Endodermal cell (in vitro differentiated cells): ENCODE measurements at places on chromosomes 1 and 21. TPM values are rescaled to one million over a fixed set of nuclear protein-coding genes. Genes with fewer than 3 reads are reported as not detected.

Gene LIPI
- not detected in 3 replicates for total RNA-seq

DNA sequence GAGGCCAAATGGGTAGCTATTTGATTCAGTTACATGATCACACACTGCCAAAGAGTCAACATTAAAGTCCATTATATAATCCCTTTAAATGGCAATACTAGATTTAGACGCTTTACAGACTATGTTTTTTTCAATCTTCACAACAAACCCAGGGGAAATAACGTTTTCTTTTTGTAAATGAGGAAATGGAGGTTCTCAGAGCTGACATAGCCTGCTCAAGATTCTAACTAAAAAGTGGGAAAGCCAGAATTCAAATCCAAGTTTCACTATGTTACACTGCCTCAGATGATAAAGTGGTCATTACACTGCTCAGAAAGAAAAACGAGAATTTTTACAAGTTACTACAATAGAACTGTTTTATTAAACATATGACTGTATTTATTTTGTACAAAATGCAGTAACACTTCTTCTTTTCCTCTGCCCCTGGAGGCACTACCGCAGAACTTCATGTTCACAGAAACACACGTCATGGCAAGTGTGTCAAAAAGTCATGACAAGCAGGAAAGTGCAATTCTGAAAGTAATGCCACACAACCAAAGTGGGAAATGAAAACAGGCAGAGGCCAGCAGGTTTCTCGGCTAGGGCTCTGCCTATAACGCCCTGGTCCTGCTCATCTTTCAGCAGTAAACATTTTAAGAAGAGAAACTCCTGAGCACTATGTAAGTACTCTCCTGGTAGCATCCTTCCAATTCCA is 19.0 kb downstream of the THEMIS2 start:
- no peak for DNase-seq

Gene DMBX1
- total RNA-seq: 8.3 to 17.7 TPM (median 16.6 TPM) in 3 replicates

DNA sequence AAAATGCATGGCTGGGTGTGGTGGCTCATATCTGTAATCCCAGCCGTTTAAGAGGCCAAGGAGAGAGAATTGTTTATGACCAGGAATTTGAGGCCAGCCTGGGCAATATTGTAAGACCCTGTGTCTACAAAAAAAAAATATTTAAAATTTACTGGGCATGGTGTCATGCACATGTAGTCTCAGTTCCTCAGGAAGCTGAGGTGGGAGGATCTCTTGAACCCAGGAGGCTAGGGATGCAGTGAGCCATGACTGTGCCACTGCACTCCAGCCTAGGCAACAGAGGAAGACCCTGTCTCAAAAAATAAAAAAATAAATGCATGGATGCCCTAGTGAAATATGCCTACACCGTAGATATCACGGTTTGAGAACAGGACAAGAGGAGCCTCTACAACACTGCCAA is 1331.2 kb upstream of the B3GALT2 start:
- DNase-seq: no peak

GRCh38 chr1:116808200-116808847 is 54.1 kb downstream of the CD2 start:
- no peak for DNase-seq

- no peak for DNase-seq
Measured at GRCh38 chr1:205914730-205915129, 28.5 kb downstream of the SLC26A9 start.

GRCh38 chr1:2630498-2631135 is 2.2 kb downstream of the MMEL1 start:
- no peak for DNase-seq

Gene SMPDL3B
- 7.8 to 10.1 TPM (median 10.1 TPM) in 3 replicates for total RNA-seq

- DNase-seq: no peak
Measured at GRCh38 chr1:1929639-1930545, 10.8 kb upstream of the TMEM52 start.

DNA sequence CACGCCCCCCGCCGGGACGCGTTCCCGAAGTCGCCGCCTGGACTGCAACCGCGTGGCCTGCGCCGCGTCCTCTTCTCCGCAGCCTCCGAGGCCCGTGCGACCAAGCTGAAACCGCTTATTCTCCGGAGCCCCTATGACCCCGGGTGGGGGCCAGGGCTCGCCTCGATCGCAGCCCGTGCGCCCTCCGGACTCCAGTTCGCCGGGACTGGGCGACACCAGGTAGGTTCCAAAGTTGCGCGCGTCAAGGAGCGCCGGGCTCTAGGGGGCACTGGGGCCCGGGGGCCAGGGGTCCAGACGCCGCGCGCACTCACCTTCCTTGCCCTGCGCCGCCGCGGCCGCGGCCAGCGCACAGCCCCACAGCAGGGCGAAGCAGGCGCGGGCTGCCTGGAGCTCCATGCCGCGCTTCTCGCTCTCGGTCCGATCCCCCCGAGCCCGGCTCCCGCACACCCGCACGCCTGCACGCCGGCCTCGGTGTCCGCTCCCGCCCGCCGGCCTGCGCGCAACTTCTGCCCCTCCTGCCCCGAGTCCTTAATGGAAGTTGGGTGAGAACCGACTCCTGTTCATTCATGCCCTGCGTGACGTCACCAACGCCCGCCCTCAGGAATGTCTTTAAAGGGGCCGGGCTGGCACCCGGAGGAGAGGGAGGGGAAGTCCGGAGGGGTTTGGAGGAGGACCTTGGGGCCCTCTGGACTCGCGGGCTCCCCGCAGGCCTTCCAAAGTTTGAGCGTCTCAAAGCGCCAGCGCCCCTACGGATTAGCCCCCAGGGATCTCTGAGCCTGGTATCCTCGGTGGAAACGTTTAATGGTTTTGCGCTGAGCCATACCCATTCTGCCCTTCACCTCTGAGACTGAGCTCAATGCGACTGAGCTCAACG is at the start of gene EPHA2:
TSS of gene EPHA2 (minus strand) at position 533 of the 874 bp plus-strand sequence. CDS start at position 396, 137 bp downstream.
- DNase-seq: peak; percentile 98

- peak; percentile 94 for DNase-seq
Measured at GRCh38 chr1:2611031-2611501, 21.8 kb downstream of the MMEL1 start.

- no peak for DNase-seq
Measured at GRCh38 chr1:177627148-177627910, 342.5 kb downstream of the SEC16B start.

Gene FCER1A
- not detected in 3 replicates for total RNA-seq

DNA sequence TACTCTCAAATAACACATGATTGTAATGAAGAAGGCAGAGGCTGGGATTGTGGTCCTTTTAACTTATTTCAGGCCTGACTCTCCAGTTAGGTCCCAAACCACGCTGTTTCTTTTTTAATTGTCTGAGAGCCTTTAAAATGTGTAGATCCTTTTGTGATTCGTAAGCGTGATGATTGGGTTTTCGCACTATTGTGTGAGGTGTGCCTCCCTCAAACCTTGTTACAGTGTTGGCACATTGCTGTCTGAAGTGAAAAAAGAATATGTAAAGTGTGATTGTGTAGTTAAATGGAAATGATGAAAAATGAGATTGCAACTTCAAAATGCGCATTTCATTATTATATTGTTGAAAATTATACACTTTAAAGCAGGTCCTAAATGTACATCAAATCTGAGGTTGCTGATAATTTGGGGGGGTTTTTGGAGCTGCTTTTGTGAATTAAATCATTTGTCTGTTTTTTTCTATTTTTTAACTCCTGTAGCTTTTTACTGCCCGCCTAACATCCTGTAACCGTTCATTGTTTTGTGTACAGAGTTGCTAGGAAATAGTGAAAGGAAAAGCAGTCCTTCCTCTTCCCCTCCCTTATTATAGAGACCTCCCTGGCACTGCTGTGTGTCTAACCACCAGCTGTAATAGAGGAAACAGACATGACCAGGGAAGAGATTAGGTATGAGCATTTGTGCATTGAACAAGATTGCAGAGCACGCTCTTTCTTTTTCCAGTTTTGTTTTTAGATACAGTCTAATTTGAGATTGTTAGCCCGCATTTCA is 43.3 kb downstream of the IARS2 start:
- DNase-seq: no peak

GRCh38 chr1:100080331-100080730 is 52.4 kb downstream of the SASS6 start:
- DNase-seq: no peak

DNA sequence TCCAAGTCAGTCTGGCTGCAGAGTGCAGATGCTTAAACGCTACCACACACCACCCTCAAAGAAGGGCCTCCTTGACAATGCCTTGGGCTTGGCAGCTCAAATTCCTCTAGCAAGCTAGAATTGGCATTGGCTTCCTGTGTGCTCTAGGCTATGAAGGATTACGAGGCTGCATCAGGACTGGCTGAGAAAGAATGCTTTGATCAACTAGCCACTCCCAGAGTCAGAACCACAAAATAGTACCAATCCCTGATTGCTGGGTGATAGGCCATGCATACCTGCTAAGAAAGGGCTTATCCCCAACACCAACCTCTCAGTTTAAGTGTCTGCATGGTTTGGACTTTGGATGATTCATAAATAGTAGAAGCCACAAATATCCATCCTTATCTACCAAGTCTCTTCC is 504.9 kb downstream of the OMA1 start:
- DNase-seq: no peak

DNA sequence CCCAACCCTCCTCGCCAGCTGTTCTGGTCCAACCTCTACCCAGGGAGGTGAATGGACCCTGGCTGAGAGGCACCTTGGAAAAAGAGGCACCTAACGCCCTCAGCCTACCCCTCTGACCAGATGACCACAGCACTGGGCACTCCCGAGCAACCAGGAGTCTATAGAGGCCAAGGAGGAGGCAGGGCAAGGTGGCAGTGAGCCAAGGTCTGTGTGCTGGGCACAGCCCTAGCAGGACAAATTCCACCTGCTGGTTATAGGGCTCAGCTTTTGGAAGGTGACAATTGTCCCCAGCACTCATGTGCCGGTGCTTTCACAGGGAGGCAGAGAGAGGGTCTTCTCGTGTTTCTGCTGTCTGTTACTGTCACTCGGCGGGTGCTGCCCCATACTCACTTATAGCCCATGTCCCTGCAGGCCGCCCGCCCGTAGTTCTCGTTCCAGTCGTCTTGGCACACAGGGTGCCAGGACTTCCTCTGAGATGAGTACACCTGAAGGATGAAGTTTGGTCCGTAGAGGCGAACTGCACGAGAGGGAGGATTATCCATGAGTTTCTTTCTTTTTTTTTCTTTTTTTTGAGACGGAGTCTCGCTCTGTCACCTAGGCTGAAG is 27.8 kb downstream of the TMPRSS2 start:
- DNase-seq: no peak

DNA sequence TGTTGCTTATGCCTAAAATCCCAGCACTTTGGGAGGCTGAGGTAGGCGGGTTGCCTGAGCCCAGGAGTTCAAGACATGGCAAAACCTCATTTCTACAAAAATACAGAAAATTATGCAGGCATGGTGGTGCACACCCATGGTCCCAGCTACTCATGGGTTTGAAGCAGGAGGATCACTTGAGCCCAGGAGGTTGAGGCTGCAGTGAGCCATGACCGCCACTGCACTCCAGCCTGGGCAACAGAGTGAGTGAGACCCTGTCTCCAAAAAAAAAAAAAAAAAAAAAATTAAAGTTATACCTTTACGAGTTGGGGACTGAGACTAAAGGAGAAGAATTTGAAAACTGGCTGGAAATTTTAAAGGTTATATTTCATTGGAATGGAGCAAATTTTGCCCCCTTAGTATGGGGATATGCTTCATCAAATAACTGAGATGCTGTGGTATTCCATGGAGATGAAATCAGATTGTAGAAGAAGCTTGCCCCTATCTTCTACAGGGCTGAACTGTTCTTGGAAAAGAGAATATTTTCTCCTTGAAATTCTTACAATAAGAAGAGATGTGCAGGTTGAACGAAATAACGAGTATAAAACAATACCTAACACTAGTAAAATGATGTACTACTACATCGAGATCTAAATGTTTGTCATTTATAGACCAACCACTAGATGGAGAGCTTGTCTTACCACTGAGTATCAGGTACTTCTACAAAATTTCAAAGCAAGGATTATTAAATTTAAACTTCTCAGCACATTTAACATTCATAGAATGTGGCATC is 34.9 kb upstream of the SCYL3 start:
- DNase-seq: no peak

- DNase-seq: no peak
Measured at GRCh38 chr1:168892931-168893330, 163.9 kb upstream of the DPT start.

Gene TARS2
- total RNA-seq: 39.4 to 47.5 TPM (median 40.9 TPM) in 3 replicates

GRCh38 chr1:232204269-232204668 is 425.7 kb downstream of the SIPA1L2 start:
- no peak for DNase-seq

DNA sequence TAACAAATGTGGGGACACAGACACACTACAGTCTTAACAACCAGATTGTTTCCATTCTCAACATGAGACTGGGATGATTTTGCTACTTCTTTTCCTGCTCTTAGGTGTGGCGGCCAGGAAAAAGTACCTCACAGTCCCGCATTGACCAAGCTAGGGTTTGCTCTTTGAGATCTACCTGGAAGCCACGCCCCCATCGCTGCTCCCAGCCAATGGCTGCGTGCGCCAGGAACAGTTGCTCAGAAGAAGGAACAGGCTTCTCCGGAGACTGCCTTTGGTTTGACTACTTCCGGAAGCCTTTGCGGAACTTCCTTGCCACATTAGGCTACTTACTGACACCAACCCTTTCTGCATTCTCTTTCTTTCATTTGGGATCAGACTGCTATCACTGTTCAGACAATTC is 44.2 kb upstream of the PLD5 start:
- peak; percentile 58 for DNase-seq

GRCh38 chr1:209370241-209370995 is 213.1 kb upstream of the CAMK1G start:
- no peak for DNase-seq

- no peak for DNase-seq
Measured at GRCh38 chr1:184820218-184820750, 65.6 kb upstream of the EDEM3 start.

GRCh38 chr21:26148071-26148839 is 22.3 kb downstream of the APP start:
- peak; percentile 81 for DNase-seq

DNA sequence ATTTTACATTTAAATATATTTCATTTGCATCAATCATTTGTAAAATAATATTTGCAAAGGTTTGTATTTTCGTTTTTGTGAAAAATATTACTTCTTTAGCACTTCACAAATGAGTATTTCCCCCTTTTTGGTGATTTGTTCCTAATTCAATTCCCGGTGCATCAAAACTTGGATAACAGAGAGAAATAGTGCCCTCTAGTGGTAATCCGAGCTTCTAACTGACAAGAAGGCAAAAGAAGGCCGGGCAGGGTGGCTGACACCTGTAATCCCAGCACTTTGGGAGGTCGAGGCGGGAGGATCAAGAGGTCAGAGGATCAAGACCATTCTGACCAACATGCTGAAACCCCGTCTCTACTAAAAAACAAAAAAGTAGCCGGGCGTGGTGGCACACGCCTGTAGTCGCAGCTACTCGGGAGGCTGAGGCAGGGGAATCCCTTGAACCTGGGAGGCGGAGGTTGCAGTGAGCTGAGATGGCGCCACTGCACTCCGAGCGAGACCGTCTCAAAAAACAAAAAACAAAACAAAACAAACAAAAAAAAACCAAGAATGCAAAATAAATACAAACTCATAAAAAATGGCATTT is 137.7 kb downstream of the COL11A1 start:
- DNase-seq: peak; percentile 62
